Stimulated activated CD8-positive, alpha-beta memory T cell treated with anti-CD3 and anti-CD28 coated beads, Interleukin-4, amount 100 ng/mL, for 4 hours (primary cell): ENCODE measurements at places on chromosomes 3 and 15.

GRCh38 chr3:113847247-113847646 is 8.7 kb downstream of the GRAMD1C start:
- no peak for DNase-seq

- DNase-seq, result no peak
These were observed 31.1 kb downstream of the DCLK3 start for GRCh38 chr3:36733162-36733696.

DNA sequence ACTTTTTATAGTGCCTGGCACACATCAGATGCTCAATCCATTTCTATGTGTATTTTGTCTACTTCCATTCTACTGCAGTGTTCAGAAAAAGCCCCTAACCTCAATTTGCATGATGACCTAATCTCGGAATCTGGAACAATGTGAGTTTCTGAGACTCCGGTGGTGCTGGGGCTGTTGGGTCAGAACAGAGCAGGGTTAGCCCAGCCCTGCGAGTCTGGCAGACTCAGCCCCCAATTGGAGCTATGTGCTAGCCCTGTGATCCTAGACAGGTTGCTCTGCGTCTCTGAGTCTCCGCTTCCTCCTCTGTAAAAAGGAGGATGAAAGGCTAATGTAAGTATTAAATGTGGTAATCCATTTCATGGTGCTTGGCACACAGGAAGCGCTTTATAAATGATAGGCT is 95.0 kb upstream of the ICE2 start:
- no peak for DNase-seq

DNA sequence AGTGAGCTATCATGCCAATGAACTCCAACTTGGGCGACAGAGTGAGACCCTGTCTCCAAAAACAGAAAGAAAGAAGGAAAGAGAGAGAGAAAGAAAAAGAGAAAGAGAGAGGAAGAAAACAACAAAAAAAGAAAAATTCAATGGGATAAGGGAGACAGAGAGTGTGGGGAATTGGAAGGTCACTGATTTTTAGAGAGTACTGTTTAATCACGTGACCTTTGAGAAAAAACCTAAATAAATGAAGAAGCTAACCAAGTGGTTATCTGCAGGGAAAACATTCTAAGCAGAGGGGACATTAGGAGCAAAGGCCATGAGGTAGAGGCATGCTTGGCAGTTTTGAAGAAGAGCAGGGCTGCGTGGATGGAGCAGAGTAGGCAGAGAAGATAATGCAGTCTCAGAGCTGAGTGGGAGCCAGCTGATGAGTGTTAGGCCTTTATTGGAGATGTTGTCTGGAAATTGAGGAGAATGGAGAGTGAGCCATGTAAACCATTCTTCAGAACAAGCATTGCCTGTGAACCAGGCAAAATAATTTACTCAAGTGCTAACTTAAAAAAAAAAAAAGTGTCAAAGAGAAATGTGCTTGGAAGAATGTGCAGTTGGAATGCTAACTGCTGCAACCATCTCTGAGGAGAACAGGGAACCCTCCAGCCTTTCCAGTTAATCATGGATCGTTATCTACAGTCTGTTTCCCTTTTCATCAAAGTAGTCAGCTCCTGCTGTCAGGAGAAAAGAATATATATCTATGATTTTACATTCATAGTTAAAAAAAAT is 377.3 kb upstream of the SEMA6D start:
- no peak for DNase-seq

- DNase-seq, result no peak
These were observed 233.7 kb upstream of the ADAMTS9 start for GRCh38 chr3:64921281-64922065.

GRCh38 chr3:52297242-52298148 is 9.9 kb downstream of the GLYCTK start:
- DNase-seq, result no peak

GRCh38 chr3:126269354-126269753 is 87.9 kb downstream of the KLF15 start:
- DNase-seq, result no peak

DNA sequence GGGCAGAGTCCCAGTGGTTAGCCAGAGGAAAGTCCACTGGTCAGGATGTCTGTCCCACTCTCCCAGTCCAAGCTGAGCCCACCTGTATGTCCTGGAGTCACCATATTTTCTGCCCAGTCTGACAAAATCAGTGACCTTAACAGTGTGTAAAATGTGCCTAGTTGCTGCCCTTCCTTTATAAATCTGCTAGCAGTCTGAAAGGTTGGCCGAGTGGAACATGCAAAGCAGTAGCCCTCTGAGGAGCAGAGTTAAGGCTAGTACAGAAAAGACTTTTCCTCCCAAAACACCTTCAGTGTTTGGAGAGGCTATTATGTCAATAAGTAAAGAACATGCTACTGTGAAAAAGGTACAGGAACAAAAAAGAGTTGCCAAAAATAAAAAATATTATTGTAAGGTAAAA is 15.3 kb downstream of the TTC21A start:
- DNase-seq, result no peak

GRCh38 chr3:64444490-64445108 is 219.3 kb upstream of the PRICKLE2 start:
- no peak for DNase-seq
